ENCODE measurements at places on chromosomes 5 and 9. TPM values are rescaled to one million over a fixed set of nuclear protein-coding genes. Genes with fewer than 3 reads are reported as not detected.

FGF1 gene
- not detected for total RNA-seq

CDH9 gene
- 0.24 TPM for total RNA-seq

PCDHGA7 gene
- 0.31 TPM for total RNA-seq

ZNF346 gene
- total RNA-seq: 20.1 TPM

DNA sequence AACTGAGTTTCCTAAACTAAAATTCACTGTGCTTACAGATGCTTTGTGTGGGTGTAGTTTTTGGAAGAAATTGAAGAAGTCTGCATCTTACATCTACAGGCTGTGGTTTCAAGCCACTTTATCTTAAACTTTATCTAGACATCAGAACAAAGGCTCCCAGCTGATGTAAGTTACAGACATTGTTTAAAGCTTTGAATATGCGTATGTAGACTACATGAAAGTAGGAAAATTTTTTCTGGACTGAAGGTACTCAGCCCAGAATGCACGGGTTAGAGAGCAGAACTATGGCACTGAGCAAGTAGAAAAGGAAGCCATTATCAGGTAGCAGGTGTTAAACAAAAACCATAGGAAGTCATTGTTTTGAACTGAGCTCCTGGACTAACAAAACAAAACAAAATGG is 185.4 kb downstream of the TTC39B start:
- no peak for DNase-seq

GRCh38 chr5:112239996-112240395 is 179.1 kb downstream of the EPB41L4A start:
- DNase-seq: no peak

DNA sequence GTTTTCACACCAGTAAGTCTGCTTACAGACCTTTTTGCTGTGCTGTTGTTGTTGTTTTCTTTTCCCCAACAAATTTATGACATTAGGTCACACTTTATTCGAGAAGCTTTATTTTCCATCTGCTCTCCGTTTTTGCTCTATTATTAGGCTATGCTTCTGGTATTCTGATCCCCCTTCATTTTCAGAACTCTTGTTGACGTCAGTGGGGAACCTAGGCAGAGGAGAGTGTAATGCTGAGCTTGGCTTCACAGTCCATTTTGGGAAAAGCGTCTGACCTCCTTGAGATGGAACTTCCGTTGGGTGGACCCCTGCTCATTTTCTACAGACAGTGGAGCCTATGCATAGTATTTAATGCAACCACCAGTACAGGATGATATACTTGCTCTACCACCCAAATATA is 387.9 kb upstream of the MEF2C start:
- DNase-seq: no peak

DNA sequence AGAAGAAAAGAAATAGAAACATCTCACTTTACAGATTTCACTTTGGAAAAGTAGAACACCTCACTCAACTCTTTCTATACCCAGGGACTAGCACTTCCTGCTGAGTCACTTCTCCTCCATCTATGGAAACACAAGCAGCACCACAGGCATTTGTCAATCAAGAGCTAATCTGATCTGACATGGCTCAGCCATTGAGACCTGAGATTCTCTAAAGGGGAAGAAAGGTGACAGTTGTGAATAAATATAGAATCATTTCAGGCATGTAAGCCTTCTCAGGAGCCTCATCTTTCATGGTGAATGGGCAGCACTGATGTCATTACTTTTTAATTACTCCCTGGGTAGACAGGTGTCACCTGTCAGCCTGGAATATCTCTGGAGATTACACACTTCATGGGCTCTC is 559.8 kb downstream of the HINT1 start:
- DNase-seq: no peak

DNA sequence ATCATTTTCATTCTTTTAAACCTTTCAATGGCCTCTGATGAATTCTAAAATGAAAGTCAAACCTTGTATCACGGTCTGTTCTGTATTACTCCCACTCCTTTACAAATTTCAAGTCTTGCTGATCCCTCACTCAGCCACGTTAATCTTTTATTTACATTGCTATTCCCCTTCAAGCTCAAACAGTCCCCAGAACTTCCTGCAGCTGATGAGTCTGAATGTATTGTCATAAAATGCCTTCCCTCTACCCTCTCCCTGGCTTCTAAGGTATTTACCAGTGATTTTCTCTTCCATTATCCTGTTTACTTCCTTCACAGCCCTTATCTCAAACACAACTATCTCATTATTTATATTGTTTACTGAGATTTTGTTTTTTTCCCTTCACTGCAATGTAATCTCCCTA is 562.3 kb upstream of the C9orf72 start:
- DNase-seq: no peak

DNA sequence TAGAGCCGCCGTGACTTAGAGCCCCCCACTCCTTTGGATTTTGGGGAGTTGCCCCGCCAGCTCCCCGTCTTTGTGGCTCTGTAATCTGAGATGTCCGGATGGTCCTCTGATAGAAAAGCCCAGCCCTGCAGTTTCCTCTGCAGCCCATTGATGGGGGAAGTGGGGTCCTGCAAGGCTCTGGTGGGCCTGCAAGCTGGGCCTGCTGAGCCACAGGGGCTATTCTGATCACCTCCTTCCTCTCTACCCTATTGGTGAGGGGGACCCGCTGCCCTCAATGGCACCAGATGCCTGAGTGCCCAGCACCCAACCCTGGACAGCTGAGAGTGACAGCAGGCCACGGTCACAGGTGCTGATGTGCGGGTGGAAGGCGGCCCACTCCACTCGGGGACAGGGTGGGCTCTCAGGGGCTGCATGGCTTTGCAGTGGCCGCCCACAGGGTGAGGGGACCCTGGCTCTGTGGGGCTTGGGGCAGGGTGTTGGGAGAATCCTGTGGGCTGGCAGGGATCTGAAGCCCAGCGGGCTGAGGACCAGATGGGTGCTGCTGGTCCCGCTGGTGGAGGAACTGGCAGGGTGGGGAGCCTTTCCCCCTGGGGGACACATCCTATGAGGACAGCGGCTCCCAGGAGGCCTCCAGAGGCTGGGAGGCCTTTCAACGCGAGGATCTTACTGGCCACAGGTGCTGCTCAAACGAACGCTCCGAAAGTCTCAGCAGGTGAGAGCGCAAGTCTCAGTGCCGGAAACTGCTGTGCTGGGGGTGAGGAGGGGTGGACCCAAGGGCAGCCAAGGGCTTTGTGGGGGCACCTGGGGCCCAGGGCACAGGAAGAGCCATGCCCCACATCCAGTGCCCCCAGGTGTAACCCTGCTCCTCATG is 30.0 kb upstream of the LPCAT1 start:
- DNase-seq: no peak

- DNase-seq: no peak
Measured at GRCh38 chr9:126607086-126607485, 6.6 kb upstream of the LMX1B start.

DNA sequence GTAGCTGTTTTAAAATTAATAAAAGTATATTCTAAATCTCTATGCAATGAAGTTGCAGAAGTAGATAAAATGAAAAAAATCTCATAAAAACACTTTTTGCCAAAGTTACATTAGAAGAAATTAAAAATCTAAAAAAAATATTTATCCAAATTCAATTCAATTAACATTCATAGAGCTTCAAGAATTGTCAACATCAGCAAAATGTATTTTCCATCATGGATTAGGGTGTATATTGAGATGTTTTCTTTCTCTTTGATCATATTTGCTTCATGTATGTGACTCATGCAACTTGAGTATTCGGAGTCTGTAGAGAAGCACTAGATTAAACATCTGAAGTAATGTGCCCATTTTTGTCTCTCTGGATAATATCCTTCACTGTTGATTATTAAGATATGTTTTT is 415.3 kb upstream of the FAM174A start:
- no peak for DNase-seq

- peak; percentile 24 for DNase-seq
Measured at GRCh38 chr5:36414869-36415282, 113.2 kb upstream of the RANBP3L start.

- no peak for DNase-seq
Measured at GRCh38 chr9:125696106-125696647, 10.8 kb downstream of the MAPKAP1 start.

All from HepG2 (cell line).